Stimulated activated CD4-positive, alpha-beta T cell treated with anti-CD3 and anti-CD28 coated beads, Interleukin-15, amount 100 ng/mL, for 1 hour (primary cell): ENCODE measurements at places on chromosomes 2 and 18.

GRCh38 chr2:205800773-205801172, 118.5 kb downstream of the NRP2 start:
- DNase-seq, result no peak

DNA sequence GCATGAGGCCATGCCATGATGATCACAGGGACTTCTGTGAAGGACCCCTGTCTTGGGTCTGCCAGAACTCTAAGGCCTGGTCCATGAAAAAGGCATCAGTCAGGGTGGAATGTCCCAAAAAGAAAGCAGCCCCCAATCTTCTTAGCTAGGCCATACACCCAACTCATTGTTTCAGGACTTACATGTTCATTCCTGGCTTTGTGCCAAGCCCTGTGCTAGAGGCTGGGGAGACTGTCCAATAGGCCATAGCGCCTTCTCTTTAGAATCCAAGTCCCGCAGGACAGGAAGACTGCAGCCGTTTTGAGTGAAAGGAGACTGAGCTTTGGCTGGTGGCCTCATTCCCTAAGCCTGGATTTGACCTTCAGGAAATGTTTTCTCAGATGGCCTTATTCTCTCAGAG, 247.3 kb downstream of the PRKCE start:
- DNase-seq, result no peak

- no peak for DNase-seq
These were observed 157.2 kb downstream of the MIB1 start for GRCh38 chr18:21897811-21898210.

DNA sequence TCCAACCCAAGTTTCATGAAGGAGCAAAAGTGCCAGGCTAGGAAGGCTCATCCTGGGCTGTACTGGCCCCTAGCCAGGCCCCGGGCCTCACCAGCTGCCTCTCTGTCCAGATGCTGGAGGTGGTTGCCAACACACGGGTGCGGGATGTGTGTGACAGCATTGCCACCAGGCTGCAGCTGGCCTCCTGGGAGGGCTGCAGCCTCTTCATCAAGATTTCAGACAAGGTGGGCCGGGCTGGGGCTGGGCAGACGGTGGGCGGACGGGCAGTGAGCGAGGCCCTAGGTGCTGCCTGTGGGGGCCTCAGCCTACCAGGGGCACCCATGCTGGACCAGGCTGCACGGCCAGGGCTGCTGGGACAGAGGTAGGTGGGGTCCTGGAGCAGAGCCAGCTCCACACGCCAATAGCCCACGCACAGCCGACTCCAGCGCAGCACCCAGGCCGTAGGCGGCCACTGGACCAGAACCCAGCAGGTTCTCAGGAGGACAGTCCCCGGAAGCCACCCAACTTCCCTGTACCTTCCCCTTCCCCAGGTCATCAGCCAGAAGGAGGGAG, 11.8 kb upstream of the GPR17 start:
- no peak for DNase-seq

DNA sequence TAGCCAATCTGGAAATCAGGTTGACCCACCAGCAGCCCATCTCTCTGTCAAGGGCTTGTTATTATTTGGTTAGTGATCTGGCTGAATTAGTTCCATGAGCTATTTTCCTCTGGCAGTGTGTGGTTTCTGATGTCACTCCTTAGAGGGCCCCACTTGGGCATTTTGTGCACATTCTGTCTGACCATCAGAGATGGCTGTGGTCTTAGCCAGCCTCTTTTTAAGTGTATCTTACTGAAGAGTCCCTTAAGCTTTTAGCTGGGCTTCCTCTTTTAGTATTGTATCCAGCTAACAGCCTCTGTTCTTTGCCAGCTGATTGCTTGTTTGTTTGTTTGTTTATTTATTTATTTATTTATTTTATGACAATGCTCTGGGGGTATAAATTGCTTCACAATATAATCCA, 951.1 kb upstream of the CNTNAP5 start:
- no peak for DNase-seq

GRCh38 chr2:61774351-61774750, 79.5 kb downstream of the FAM161A start:
- DNase-seq, result no peak

DNA sequence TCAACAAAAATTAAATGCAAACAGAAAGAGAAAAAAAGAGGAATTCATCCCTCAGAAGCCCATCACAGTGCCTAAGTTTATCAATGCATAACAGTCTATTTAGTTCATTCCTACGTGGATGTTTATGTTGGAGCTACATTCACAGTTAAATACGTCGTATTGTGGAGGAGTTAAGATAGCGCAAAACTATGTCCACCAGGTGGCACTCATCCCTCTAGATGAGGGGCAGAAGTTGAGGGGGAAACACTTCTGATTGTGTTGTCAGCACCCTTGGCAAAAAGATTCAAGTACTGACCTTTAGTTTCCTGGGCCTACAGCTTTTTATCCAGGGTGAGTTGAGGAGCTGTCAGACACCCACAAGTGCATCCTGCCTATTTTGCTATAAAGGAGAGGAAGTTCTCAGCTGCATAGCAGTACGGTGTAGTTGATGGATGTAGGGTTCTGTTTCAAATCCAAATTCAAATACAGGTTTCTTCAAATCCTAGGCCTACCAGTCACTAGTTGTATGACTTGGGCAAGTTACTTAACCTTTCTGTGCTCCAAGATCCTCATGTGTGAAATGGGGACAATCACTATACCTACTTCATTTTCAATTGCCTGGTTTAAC, 26.8 kb upstream of the MYO1B start:
- DNase-seq, result no peak

DNA sequence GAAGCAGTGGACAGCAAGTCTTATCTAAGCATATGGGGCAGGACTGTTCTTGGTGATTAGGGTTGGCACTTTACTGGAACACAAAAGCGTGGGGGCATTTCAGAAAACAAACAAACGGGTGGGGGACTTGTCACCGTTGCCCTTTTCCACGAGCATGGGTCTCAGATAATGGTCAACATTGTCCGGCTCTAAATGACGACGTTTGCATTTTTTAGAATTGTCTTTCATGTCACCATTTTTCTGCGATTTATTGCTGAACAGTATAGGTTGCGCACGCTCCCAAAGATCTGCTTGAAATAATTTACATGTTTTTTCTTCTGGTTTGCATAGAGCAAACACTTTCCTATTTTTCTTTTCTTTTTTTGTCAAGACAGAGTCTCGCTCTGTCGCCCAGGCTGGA, 46.6 kb upstream of the TBC1D8 start:
- DNase-seq, result no peak

- no peak for DNase-seq
These were observed 100.2 kb upstream of the MYCN start for GRCh38 chr2:15840148-15840547.

DNA sequence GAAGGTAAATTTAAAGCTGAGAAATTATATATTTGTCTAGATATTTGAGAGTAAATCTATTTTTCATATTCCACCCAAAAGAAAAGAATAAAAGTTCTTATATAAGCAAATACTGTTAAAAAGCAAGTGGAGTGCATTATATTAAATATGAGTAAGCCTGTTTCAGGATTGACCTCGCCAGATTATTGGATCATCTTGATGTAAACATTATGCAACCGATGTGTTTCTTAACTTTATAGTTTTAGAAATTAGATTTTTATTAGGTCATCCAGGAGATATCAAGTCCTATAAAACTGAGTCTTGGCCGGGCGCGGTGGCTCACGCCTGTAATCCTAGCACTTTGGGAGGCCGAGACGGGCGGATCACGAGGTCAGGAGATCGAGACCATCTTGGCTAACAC, 100.3 kb upstream of the MSTN start:
- no peak for DNase-seq

DNA sequence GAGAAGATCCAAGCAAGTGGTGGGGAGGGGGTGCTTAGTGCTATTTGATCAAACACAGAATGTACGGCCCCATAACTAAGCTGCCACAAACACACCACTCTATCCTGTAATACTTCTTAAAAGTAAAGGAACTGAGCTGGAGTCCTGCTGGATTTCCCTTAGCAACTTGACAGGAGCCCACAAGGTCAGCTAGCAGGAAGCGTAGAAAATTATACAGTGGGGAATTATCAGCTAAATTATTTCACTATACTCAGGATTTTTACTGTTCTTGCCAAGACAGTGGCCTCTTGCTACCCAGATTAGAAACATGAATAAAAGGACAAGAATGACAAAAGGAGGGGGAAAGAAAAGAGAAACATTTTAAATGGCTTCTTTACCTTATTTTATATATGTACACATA, 217.1 kb downstream of the ZNF521 start:
- DNase-seq, result no peak

DNA sequence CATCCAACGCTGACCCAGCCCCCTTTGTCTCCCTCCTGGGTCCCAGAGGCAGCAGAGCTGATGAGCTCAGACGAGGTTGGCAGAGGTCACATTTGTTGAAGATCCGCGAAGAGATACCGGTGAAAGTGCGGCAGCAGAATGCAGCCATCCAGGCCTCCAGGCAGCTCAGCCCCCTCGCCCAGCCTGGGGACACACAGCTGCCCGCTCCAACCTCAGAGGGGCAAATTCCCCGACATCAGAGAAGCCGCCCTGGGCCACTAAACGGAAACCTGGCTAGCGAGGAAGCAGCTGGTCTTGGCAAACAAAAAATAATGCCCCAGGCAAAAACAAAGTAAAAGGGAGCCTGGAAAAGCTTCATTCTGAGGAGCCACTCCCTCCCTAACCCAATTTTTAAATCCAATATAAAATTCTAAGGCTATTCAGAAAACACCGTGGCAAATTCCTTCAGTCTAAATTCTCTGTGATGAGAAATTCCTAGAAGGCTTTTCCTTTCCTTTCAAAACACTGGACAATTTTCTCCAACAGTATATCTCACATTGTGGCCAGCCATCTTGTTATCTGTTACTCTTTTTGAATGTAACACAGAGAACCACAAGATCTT, 262.4 kb downstream of the SS18 start:
- no peak for DNase-seq

GRCh38 chr2:235999011-235999410, 169.2 kb downstream of the GBX2 start:
- no peak for DNase-seq

- DNase-seq, result no peak
These were observed 23.4 kb downstream of the NEMP2 start for GRCh38 chr2:190511104-190511503.

DNA sequence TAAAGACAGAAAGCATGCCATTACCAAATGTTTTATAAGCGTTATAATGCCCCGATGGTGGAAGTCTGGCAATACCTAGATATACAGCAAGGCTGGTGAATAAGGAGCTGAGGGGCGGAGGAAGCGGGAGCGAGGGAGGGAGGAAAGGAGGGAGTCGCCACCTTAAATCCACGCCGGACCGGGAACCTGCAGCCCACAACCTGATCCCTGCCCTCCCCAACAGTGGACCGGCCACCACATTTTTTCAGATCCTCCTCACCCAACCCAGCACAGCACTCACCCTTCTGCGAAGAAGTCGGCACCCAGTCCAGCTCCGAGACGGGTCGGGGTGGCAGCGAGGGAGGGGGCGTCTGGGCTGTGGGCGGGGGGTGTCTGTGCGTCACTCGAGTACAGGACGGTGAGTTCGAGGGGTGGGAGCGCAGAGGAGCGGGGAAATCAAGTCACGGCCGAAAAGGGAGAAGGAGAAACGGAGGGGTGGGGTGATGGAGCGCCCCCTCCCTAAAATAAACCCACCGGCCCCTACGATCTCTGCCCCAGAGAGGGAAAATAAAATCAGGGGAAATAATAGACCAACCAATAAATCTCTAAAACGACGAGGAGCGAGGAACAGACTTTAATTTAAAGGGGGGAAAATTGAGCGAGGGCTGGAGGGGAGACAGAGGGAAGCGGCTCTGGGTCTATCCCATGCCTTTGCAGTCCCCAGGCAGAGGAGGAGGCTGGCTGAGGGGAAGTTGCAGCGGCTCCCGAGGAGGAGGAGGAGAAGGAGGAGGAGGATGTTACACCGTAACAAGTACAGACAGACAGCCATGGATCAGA, 96.5 kb upstream of the SERTAD2 start:
- no peak for DNase-seq

DNA sequence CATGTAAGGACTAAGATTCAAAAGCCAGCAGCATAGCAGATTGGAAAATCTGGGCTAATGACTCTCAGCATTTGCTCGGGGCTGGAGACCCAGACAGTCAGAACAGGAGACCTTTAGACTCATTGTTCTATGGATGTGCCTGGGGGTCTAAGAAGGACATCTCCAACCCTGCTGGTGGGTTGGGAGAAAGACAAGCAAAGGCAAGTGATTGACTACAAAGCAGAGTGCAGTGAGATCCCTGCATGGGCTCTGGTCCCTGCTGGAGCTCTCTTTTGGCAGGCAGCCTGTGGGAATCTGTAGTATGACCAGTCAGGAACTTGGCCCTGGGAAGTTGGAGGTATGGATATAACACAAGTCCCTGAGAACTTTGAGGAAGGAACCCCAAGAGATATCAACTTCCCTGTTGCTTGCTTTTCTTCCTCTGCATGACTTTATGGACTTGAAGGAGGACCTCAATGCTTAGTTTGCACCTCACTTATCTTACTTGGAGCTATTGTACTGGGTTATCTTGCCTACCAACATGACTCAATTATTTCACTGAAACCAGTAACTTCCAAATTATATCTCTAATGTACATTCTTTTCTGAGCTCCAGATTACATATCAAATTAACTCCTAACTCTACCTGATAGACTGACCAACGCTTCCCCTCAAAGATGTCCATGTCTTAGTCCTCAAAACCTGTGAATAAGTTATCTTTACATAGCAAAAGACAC, 236.0 kb downstream of the CYRIA start:
- no peak for DNase-seq

DNA sequence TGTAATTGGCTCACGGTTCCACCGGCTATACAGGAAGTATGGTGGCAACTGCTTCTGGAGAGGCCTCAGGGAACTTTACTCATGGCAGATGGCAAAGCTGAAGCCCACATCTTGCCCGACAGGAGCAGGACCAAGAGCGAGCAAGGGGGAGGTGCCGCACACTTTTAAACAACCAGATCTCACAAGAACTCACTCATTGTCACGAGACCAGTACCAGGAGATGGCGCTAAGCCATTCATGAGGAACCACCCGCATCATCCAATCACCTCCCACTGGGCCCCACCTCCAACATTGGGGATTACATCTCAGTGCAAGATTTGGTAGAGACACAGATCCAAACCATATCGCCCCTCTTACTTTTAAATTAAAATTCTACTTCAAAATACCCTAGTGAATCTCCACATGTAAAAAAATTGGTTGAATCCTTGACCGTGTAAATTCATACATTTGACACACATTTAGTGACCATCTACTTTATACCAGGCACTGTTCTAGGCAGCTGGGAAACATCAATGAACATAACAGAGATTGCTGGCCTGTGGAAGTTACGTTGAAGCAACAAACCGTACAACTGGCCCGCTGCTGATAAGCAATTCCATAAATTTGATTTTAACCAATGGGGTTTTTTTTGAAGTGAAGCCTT, 87.6 kb downstream of the ALPK2 start:
- no peak for DNase-seq

GRCh38 chr2:67340133-67341011, 56.8 kb upstream of the ETAA1 start:
- no peak for DNase-seq

- DNase-seq, result no peak
These were observed 403.2 kb downstream of the THSD7B start for GRCh38 chr2:137168552-137168951.
